ENCODE measurements at places on chromosomes 12 and 14.
A peak's percentile ranks its signal among the peaks of the same experiment; 100 is the strongest.

DNA sequence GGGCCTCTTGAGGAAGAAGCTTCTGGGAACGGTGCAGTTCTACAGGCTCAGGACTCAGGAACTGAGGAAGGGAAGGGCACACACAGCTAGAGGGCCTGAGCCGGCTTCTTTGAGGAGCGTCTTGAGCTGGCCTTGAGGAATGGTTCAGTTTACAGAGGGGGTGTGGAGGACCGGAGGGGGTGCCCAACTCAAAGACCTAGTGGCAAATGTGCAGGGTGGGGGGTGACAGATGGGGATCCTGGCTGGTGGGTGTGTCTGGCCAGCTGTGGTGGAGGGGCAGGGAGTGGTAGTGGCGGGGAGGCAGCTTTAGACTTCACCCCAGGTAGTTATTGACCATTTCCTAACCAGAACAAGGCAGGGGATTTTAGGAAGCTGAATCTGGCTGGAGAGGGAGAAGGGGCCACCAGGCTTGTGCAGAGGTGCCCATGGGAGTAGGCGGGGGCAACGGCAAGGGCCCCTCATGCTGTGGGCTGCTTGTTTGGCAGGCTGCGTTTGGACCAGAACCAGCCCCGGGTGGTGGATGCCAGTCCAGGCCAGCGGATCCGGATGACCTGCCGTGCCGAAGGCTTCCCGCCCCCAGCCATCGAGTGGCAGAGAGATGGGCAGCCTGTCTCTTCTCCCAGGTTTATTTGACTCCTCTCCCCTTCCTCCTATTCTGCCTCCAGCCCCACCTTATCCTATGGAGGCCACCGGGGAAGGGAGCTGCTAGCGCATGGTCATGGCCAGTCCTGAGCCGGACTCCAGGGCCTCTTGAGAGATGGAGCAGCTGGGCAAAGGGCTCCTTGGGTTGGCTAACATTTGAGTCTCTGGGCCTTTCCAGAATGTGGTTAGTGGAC lies 27.8 kb downstream of the PAPLN start:
- DNase-seq: no peak

- DNase-seq: no peak
Observed at GRCh38 chr14:64918216-64918615, 4.0 kb downstream of the CHURC1 start.

GRCh38 chr12:130826151-130826801 lies 12.8 kb downstream of the STX2 start:
- DNase-seq: peak; percentile 71

DNA sequence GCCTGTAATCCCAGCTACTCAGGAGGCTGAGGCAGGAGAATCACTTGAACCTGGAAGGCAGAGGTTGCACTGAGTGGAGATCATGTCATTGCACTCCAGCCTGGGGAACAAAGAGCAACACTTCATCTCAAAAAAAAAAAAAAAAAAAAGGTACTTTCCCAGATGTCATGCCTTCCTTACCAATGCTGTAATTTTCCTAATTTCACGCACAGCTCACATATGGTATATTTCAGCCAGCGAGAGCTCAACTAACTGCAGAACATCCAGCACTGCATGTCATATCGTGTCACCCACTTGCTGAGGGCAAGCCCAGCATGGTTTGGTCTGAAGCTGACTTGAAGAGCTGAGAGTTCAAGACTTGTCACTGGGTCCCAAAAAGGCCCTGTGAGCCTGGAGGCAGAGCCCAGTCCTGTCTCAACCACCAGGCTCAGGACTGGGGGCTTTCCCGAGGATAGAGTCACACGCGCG lies 29.0 kb downstream of the NFKBIA start:
- no peak for DNase-seq

- DNase-seq: no peak
Observed at GRCh38 chr12:60169904-60170303, 574.1 kb downstream of the SLC16A7 start.

DNA sequence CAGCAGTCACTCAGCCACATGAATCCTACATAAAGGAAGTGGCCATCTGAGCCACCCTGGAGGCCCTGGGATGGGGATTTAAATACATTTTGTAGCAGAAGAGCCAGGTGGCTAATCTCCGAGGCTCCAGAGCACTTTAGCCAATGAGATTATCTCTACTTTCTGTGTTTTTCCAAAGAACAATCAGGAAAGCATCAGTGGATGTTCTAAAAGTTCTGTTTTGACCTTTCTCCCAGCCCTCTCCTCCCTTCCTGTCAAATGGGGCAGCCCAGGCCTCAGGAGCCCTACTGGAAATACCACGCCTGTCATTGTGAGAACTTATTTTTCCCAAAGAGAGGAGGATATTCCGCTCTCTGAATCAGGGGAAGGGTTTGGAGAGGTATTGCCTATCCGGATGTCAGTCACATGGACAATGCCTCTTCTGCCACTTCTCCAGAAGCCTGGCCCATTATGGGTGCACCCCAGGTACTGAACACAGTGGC lies 336.8 kb upstream of the FKBP4 start:
- no peak for DNase-seq

DNA sequence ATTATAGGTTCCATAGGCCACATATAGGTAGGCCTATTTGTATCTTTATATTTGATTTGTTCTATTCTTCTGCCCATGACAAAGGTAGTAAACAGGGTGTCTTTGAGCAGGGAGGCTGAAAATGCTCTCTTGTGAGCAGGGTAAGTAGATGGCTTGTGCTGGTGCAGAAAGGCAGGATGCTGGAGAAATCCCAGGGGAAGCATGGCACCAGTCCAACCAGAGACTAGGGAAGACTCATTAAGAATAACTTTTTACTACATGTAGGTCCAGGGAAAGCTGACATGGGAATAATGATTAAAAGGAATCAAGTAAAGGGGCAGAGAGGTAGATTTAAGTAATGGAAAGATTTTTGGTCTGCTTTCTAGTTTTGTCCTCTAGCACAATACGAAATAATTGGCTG lies 245.0 kb downstream of the RGS6 start:
- no peak for DNase-seq

- DNase-seq: no peak
Observed at GRCh38 chr12:24742378-24742777, 206.5 kb downstream of the BCAT1 start.

- no peak for DNase-seq
Observed at GRCh38 chr12:31492599-31493196, 98.2 kb downstream of the DENND5B start.

DNA sequence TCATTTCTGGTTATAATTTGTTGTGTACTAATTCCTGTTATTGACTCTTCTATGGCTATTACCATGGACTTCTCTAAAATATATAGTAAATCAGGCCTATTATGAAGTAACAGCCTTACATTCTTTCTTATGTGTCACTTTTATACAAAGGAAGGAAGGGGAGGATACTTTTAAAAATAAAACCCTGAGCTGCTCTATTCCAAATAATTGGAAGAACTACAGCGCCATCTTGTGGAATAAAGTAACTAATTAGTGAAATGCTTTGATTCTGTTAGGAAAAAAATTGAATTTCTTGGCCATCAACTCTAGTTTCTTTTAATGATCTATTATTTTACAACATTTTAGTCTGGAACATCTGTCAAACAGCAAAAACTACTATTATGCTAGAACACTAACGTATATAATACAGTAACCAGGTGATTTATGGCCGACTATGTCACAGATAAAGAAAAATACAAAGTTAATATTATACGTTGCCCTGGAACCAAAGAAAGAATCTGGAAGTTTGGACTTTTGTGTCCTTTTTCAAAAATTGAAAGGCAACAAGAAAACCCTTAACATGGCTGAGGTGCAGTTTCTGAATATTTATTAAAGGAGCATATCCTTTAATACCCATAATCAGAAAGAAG lies 55.0 kb upstream of the NELL2 start:
- peak; percentile 76 for DNase-seq

- DNase-seq: no peak
Observed at GRCh38 chr14:85479306-85479705, 50.6 kb upstream of the FLRT2 start.

GRCh38 chr14:71240171-71240570 lies 332.9 kb downstream of the PCNX1 start:
- no peak for DNase-seq

DNA sequence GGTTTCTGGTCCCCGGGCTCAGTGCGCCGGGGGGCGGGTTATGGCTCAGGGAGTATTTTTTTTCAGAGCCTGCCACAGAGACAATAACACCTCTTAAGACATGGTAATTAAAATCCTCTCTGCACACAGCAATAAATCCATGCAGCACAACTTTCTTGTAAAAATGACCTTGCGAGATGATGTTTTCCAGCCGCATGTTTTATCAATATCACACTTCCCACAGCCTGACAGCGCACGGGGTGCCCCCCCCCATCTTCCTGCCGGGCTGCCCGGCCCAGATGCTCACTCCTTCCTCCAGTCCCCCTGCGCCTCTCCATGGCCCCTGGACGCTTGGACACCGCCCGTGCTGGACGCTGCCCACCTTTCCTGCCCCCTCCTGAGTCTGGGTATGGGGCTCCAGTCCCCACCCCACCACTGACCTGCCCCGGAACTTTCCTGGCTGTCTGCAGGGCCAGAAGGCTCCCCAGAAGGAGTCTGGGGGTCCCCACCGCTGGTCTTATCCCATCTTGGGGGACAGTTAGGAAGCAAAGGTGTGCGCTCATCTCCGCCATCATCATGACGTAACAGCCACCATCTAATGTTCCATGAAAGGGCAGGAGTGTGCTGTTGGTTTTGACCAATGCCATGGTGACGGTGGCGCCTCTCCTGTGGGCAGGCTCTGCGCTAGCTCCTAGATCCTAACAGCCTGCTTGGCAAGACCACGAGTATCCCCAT lies 182.9 kb downstream of the KIF26A start:
- no peak for DNase-seq

DNA sequence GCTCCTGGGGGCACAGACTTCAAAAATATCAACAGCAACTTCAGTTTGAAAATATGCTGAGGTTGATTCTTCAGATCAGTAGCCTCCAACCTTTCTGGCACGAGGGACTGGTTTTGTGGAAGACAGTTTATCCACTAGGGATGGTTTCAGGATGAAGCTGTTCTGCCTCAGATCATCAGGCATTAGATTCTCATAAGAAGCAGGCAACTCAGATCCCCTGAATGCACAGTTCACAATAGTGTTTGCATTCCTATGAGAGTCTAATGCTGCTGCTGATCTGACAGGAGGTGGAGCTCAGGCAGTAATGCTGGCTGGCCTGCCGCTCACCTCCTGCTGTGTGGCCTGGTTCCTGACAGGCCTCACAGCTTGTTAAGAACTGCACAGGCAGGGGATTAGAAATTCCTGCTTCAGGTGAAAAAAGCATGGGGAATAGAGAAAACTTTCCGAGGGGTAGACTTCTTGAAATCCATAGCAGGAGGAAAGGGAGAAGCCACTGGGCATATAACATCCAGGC lies 12.8 kb downstream of the EPYC start:
- no peak for DNase-seq

- no peak for DNase-seq
Observed at GRCh38 chr14:96268431-96269358, 12.7 kb downstream of the BDKRB1 start.

GRCh38 chr12:91211866-91212265 lies 29.2 kb upstream of the DCN start:
- DNase-seq: no peak

DNA sequence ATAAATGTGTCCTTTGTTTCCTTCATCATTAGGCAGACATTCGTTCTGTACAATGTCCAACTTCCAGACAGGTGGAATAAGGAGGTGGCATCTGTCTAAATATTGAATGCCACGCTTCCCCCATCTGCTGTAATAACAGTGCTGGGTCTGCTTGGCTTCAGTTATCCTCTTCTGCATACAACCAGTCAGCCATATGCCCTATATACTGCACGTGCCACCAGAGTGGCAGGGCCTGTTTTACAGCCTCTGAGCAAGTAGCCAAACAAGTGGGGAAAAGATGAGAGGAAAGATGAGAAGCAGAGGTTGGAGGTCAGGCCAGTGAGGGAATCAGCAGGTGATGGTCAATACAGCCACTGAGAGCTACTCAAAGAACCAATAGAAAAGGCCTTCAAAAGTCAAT lies 55.4 kb downstream of the OTX2 start:
- DNase-seq: no peak

DNA sequence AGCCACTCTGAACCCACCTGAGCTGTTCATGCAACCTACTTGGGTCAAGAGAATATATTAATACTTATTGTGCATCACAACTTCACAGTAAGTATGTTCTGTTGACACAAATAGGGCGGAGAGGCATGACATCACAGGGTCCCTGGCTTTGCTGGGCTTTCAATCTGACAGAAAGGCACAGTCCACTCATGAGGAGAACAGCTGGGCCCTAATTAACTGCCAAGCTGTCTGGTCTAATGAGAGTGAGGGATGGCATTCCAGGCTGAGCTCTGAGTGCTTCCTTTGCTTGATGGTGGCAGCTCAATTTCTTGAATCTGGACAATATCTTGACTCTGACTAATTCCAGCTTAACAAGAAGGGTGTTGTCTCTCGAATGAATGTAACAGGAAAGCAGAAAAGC lies 2.0 kb downstream of the EFCAB11 start:
- DNase-seq: no peak

DNA sequence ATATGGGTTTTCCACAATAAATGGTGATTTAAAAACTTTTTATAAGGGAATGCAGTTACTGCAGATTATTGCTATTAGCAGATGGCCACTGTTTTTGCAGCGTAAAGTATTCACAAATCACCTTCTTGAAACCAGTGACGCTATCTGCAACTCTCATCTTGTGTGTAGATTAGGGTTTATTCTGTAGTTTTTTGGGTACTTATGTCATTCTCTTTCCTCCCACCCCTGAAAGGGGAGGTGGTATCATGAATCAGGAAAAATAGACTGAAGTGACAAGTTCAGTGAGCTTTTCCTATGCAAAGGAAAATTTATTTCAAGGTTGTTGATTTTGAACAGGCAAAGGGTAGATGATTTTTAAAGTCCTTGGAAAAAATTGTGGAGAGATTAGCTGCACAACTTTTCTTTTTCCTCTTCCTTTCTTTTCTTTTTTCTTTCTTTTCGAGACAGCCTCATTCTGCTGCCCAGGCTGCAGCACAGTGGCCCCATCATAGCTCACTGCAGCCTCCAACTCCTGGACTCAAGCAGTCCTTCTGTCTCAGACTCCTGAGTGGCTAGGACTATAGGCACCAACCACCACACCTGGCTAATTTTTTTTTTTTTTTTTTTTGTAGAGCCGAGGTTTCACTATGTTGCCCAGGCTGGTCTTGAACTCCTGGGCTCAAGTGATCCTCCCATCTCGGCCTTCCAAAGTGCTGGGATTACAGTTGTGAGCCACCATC lies 1.6 kb downstream of the FRS2 start:
- DNase-seq: no peak

DNA sequence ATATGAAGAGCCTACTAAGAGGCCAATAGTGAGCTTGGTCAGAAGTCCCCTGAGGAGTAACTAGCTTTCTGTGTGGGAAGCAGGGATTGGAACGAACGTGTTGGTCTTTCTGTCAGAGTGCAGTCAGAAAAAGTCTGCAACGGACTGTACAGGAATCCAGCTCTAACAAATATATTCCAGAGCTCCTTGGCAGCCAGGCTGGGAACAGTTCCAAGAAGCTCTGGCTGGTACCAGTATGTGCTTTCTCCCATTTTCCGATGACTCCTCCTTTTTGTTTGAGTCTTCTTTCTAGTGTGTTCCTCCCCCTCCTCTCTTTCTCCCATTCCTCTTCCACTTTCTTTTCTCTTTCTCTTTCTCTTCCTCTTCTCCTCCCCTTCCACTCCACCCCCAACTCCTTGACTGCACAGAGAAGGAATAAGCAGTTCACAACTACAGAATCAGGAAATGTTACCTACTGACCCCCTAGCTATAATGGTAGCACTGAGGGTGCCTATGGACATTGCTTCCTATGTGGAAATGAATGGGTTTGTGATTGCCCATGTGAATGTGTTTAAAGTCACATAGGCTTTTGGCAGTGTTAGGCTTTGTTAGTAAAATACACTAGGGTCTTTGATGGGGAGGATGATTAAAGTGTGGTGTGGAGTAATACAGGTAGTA lies 59.9 kb downstream of the TTLL5 start:
- DNase-seq: no peak
